ENCODE measurements at places on chromosomes 11 and 22.

DNA sequence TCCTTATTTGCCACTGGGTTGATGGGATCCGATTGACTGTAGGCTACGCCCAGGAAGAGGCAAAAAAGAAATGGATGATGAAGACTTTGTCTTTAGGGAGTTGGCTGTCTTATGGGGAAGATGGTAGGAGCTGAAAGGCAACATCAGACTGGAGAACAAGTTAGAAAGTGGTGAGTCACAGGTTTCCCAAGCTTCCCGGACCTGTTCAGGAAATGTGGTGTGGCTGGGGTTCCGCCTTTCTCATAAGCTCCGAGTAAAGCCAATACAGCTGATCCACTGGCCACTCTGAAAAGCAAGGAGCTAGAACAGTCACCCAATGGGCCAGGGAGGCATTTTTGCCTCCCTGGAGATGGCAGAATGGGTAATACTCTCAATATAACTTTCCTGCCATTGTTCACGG lies 194.5 kb downstream of the SNX19 start:
- H3K4me3 ChIP-seq, result no peak overlapping the region
- H3K27me3 ChIP-seq, result no peaks in the 10 kb centered on the region
- H3K36me3 ChIP-seq, result no peaks in the 10 kb centered on the region
- no peak overlapping the region for H3K27ac ChIP-seq
- H3K4me1 ChIP-seq, result peaks cover 8% of the 10 kb centered on the region
- DNase-seq, result no peak

- no peak overlapping the region for H3K4me3 ChIP-seq
- no peaks in the 10 kb centered on the region for H3K4me1 ChIP-seq
- no peaks in the 10 kb centered on the region for H3K36me3 ChIP-seq
- no peak for DNase-seq
- no peak overlapping the region for H3K27ac ChIP-seq
- H3K27me3 ChIP-seq, result no peaks in the 10 kb centered on the region
Observed at GRCh38 chr11:41018224-41018623, 441.2 kb downstream of the LRRC4C start.

GRCh38 chr11:69674267-69674885 lies 777 bp downstream of the LTO1 start:
- no peaks in the 10 kb centered on the region for H3K27me3 ChIP-seq
- H3K27ac ChIP-seq, result peak overlapping the region; percentile 78
- peak overlapping the region; percentile 92 for H3K4me3 ChIP-seq

- H3K4me1 ChIP-seq, result no peaks in the 10 kb centered on the region
- H3K4me3 ChIP-seq, result peak overlapping the region; percentile 98
- peak overlapping the region; percentile 94 for H3K27ac ChIP-seq
- no peak for DNase-seq
Observed at GRCh38 chr22:30969532-30970355, 679 bp downstream of the TUG1 start.

DNA sequence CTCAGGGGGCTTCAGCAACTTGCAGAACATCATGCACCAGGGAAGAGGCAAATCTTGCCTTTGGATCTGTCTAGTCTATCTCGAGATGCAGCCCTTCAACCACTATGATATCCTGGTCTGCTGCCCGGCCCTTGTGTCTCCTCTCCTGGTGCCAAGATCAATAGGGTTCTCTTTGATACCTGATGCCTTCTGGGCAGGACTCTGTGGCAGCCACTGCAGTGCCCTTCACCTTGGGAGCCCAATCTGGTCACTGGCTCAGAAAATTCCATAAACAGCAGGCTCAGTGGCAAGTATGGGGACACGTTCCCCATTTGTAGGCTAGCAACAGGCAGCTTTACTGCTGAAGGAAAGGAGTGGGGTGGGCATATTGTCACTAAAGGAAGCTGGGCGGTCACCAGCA lies 23.4 kb downstream of the SYN3 start:
- H3K36me3 ChIP-seq, result no peaks in the 10 kb centered on the region
- no peak overlapping the region for H3K4me3 ChIP-seq
- no peaks in the 10 kb centered on the region for H3K27me3 ChIP-seq
- H3K27ac ChIP-seq, result no peak overlapping the region

DNA sequence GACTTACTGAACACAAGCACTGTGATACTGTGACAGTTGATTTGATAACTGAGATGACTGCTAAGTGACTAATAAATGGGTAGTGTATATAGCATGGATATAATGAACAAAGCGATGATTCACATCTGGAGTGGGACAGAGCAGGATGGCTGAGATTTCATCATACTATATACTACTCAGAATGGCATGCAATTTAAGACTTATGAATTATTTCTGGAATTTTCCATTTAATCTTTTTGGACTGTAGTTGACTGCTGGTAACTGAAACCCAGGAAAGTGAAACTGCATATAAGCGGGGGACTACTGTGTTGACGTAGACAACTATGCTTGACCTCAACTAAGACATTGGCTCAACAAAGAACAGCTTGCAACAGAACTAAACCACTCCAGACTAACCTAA lies 20.0 kb upstream of the NUCB2 start:
- H3K36me3 ChIP-seq, result no peaks in the 10 kb centered on the region
- no peaks in the 10 kb centered on the region for H3K4me1 ChIP-seq
- no peak overlapping the region for H3K27ac ChIP-seq
- H3K4me3 ChIP-seq, result no peak overlapping the region
- no peak for DNase-seq
